ENCODE measurements at places on chromosomes 16 and 17. TPM values are rescaled to one million over a fixed set of nuclear protein-coding genes. Genes with fewer than 3 reads are reported as not detected.

Gene PARD6A
- 7.8 TPM for total RNA-seq

Gene KRT222
- total RNA-seq: 3.4 TPM

Gene CCDC137
- 6.3 TPM for total RNA-seq

Gene KREMEN2
- not detected for total RNA-seq

Gene CRYM
- total RNA-seq: 84.8 TPM

Gene ZP2
- total RNA-seq: not detected

Gene SCN4A
- not detected for total RNA-seq

Gene TNP2
- not detected for total RNA-seq
